H1 (cell line): ENCODE measurements at places on chromosomes 13 and 19. TPM values are rescaled to one million over a fixed set of nuclear protein-coding genes. Genes with fewer than 3 reads are reported as not detected.

Gene HSD11B1L
- 8.2 and 9.5 TPM in 2 replicates for total RNA-seq

Gene NUP62
- total RNA-seq = 106 and 107 TPM in 2 replicates

Gene ADPRHL1
- total RNA-seq = 1.7 and 2.0 TPM in 2 replicates

Gene CEACAM16
- total RNA-seq = not detected in 2 replicates

Gene COX6B2
- total RNA-seq = 6.4 and 6.5 TPM in 2 replicates

Gene FCAR
- total RNA-seq = not detected in 2 replicates

Gene PSG2
- not detected in 2 replicates for total RNA-seq

Gene AMH
- 13.0 and 15.4 TPM in 2 replicates for total RNA-seq

Gene ZNF571
- total RNA-seq = 3.9 and 6.4 TPM in 2 replicates

Gene PRTN3
- total RNA-seq = 0.39 and 0.42 TPM in 2 replicates

Gene ZNF229
- total RNA-seq = 3.0 and 3.9 TPM in 2 replicates
